ENCODE measurements at places on chromosomes 7 and 10.

GRCh38 chr7:39535720-39536119 is 30.5 kb upstream of the YAE1 start:
- no peak for DNase-seq

DNA sequence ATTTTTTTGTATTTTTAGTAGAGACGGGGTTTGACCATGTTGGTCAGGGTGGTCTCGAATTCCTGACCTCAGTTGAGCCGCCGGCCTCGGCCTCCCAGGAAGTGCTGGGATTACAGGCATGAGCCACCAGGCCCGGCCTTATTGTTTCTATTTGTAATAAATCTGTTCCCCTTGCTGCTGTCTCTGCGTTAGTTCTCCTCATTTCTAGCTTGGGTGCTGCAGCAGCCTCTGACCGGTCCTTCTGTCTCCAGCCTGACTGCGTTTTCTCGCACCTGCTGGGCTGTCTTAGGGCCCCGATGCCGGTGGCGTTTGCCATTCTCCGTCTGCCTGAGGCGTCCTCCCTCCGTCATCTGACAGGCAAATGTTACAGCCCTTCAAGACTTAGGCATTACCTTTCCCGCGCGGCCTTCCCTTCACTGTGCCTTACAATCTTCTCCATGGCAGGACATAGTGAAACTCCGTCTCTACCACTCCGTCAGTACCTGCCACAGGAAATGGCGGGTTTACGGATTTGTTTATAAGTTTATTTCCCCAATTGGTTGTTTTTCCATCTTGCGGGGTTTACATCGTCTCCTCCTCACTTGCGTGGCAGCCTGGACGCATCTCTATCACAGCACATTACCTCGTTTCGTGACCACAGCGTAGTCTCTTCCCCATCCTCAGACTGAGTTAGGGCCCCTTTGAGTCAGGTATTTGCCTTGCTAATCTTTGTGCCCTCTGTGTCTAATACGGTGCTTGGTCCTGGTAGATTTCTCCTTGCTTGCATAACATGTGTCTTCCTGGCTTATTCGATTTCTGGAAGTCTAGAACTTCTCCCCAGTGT is 2.3 kb upstream of the GIMAP8 start:
- DNase-seq: no peak

GRCh38 chr7:97081521-97082300 is 35.8 kb upstream of the SDHAF3 start:
- DNase-seq: no peak

DNA sequence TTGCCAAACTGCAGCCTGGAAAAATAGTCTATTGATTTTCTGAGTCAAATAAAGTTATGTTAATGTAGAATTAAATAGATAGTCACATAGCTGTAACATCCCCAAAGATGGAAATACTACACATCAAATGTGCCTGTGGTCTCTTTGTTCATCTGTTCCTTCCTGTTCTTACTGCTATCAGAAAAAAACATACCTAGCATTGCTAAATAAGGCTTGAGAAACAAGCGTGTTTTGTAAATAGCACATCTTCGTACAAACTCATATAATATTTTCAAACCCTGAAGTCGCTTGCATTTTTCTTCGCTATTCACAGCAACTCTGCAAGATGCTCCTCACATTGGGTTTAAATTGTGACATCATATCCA is 116.1 kb downstream of the KLF6 start:
- no peak for DNase-seq

DNA sequence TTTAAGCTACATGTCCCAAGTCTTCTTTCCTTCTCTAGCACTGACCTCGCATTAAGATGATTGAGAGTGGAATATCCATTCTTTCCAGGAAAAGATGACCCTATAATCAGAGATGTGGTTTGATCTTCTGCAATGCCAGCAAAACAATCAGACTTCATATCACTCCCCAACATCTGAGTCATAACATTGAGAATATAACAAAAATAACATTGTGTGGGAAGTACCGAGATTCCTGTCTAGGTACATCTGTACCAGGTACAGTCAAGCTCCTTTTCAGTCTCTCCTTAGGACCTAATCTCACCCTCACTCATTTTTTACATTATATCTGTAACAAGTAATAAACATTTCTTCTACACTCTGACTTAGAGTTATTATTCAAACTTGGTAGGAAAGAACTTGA is 201.6 kb downstream of the LRRTM3 start:
- no peak for DNase-seq

GRCh38 chr7:83643012-83643411 is 5.9 kb downstream of the SEMA3E start:
- DNase-seq: no peak

- no peak for DNase-seq
Observed at GRCh38 chr7:55307123-55307916, 57.8 kb upstream of the LANCL2 start.

DNA sequence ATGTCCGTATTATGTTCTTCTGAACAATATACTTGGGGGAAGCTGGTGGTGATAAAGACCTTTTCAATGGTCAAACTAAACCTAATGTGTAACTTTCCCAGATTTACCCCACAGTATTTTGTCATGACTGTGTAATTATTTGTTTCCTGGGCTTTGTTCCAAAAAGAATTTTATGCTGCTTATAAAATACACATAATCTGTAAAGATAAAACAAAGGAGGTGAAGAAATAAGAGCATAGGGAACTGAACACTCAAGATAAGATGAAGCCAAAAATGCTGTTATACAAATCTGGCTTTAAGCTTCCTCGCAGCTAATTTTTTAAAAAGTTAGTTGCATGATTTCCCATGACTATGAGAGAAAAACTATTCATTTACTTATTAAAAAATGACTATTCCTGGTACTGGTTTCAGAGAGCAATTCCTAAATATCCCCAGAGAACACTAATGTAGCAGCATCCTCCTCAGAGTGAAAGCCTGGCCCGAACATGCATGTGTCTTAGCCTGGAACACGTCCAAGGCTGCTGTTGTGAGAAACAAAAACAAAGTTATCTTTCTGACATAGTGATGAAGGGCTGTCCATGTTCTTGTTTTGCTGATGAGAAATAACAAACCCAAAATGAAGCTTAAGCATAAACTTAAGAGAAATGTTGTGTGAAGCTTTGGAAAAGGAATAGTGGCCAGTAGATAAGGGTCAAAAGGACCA is 33.9 kb downstream of the MALSU1 start:
- no peak for DNase-seq

- no peak for DNase-seq
Observed at GRCh38 chr7:105768898-105769507, 107.4 kb downstream of the ATXN7L1 start.

DNA sequence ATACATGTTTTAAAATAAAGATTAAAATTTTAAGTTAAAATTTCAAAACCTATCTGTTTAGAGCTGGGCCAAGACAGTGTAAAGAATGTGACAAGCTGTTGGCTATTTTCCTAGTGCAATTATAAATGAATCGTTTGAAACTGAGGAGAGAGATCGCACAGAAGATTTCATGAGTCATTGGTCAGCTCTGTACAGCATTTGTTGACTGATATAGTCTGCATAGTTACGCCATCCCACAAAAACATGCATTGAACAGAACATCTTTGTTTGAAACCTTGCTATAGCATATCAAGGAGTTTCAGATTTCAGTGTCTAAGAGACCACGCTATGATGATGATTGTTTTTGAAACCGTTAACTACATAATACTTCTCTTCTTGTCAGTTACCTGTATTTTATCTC is 1.3 kb upstream of the C10orf67 start:
- no peak for DNase-seq

GRCh38 chr7:27165089-27165995 is at the start of gene HOXA9:
Gene HOXA9, minus strand, starts transcription at chr7:27165537. Its CDS starts 80 bp downstream, at chr7:27165457.
- no peak for DNase-seq

GRCh38 chr7:149773446-149774236 is at the start of gene ZNF467:
Gene ZNF467, minus strand, starts transcription at chr7:149773588. Its CDS starts 2,556 bp downstream, at chr7:149771032.
- DNase-seq: peak; percentile 38

GRCh38 chr7:25742316-25742715 is 409.7 kb upstream of the NFE2L3 start:
- DNase-seq: no peak

GRCh38 chr7:27202862-27203134 is 2.9 kb upstream of the HOXA13 start:
- DNase-seq: no peak

- DNase-seq: no peak
Observed at GRCh38 chr7:135673360-135673706, 11.0 kb downstream of the STMP1 start.

DNA sequence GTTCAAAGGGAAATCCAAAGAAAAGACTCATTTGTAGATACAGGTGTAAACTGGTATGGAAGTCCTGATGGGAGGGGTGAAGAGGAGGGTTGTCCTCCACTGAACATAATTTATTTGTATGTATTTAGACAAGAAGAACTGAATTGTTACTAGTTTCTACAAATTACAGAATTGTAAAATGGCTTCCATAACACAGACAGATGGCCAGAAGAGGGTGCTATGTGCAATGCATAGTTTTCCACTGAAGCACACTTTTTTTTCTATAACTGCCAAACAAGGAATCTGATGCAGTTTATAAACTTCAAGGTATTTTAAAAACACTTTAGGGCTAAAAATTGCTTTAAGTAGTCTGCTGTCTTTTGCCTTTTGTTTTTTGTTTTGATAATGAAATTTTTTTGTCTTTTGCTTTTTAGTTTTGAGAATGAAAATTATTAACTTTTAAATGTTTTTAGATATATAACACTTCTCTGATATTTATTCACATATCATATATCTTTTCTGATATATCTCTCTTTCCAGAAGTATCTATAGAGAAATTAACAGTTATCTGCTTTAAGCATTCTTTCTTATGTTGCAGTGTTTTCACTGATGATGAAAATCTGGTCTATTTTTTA is 58.5 kb downstream of the PHYHIPL start:
- DNase-seq: no peak

- DNase-seq: no peak
Observed at GRCh38 chr10:49000437-49001398, 61.1 kb upstream of the LRRC18 start.

GRCh38 chr10:93079663-93080349 is 6.1 kb downstream of the CYP26A1 start:
- no peak for DNase-seq

- no peak for DNase-seq
Observed at GRCh38 chr7:75943864-75944263, 28.9 kb downstream of the POR start.

DNA sequence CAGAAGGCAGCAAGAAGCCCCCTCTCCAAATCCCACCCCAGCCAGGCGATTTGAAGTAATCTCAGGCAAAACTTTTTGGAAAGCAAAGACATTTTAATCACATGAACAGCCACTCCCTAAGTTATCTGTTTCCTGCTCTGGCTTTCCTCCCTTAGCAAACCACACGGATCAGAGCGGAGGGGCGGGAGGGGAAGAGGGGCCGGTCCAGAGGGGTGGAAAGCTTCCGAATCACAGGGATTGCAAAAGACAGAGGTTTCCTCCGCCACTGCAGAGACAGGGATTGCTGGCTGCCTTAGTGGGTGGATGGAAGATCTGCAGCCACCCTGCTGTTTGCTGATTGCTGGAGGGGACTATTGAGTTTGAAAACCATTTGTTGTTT is 41.2 kb downstream of the ZCCHC24 start:
- no peak for DNase-seq

DNA sequence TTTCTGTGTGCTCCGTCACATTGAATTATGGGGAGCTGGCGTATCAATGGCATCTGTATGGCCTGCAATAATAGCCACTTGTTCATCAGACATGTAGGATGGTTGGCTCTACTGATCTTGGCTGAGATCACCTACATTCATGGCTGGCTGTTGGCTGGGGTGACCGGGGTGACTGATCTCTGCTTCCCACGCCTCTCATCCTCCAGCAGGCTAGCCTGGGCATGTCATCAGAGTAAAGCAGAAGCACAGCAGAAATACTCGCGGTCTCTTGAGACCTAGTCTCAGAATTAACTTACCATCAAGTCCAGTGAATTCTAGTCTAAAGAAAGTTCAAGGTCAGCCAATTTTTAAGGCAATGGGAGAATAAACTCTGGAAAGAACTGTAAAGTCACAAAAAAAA is 257.7 kb upstream of the GLI3 start:
- DNase-seq: no peak

DNA sequence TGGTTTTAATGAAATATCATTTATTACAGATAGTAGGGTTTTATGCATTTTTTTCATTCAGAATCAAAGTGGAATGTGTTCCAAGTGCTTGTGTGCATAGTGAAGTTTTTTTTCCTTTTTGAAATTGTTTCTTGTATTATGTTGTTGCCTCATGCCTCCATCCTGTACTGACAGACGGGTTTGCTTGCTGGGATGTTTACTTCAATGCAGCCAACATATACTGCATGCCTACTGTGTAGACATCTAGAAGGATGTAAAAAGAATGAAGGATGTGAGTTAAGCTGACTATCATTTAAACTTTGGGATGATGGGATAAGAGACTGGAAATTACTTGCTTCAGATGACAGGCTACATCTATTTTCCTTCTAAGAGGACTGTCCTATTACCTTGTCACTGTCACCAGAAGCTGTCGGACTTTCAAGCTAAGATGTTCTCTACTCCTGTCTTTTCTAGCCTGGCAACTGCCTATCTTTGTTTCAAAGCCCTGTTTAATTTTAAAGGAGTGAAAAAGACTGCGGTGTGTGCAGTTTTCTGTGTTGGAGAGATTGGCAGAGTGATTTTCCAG is 243.7 kb downstream of the CDK14 start:
- DNase-seq: no peak

DNA sequence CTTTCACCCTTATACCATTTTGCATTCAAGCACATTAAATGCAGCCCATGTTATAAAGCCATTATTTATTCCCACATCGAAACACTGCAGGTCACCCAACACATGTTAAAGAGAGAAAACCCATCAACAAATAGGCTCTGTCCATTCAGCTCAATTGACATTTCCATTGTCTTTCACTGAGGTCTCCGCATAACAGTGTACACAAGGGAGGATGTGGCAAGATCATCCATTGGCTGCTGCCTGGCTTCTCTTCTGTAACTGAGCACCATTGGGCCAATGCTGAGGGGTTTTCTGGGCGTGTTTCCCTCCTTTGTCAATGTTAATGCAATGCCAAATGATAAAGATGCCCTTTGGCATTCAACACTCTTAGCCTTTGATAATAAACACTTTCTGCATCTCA is 278.1 kb upstream of the SP4 start:
- no peak for DNase-seq

- no peak for DNase-seq
Observed at GRCh38 chr7:1298051-1298930, 65.6 kb downstream of the UNCX start.

DNA sequence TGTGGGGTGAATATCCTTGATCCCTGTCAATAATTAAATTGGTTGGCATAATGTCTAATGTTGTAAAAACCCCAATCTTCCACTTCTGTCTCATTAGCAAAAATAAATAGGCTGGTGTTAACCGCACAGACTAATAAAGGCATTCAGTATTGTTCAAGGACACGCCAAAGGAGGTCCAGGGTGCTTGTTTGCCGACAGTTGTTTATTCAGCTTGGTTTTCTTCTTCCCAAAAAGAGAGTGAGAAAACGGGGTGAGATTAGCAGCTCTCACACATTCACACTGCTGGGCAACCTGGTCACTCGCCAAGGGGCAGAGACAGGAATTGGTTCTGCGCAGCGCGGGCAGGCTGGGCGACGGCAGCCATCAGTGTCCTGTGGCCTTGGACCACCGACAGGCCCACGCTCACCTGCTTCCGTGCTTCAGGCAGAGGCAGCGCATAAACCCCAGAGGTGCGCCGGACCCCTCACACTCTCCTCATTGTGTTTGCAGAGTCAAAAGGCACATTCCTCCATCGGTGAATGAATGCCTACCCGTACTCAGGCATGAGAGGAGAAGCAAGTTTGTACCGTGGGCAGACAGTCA is 26.2 kb upstream of the LMBR1 start:
- no peak for DNase-seq

- no peak for DNase-seq
Observed at GRCh38 chr7:135802697-135803096, 54.1 kb upstream of the FAM180A start.

All from activated T-helper 1 cell treated with anti-CD3 and anti-CD28 coated beads, Interleukin-2, amount 50 U/mL, for 16 hours (primary cell).